ENCODE measurements at places on chromosomes 3 and 15.

DNA sequence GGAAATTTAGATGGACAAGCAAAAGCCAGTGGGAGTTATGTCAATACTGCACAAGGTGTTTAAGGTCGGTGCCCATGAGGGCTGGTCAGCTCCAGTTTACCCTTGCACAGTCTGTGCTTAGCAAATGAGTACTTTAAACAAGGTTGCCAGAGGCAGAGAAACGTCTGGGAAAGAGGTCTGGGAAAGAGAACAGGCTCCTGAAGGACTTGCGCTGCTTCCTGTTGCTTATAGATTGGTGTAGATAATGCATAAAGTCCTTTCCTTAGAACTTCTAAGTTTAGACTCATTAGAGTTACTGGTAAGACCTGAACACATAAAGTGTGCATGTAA lies 162.6 kb upstream of the P2RY1 start:
- no peak for DNase-seq

- DNase-seq, result no peak
Measured at GRCh38 chr3:32246079-32246675, 7.7 kb downstream of the CMTM8 start.

DNA sequence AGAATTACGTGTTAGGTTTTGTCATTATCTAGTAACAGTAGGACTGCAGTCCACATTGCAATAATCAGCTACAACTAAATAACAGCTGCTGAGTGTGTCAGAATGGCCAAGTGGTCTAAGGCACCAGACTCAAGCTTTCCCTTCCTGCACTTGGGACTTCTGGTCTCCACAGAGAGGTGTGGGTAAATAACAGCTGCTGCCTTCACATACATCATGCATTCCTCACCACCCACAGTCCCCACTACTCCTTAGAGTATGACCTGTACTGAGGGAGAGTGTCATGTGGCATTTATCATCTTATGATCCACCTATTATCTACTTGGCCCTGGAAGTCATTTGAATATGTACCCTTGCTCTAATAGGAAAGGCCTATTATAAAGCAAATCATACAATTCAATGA lies 22.2 kb upstream of the ZMAT3 start:
- no peak for DNase-seq

DNA sequence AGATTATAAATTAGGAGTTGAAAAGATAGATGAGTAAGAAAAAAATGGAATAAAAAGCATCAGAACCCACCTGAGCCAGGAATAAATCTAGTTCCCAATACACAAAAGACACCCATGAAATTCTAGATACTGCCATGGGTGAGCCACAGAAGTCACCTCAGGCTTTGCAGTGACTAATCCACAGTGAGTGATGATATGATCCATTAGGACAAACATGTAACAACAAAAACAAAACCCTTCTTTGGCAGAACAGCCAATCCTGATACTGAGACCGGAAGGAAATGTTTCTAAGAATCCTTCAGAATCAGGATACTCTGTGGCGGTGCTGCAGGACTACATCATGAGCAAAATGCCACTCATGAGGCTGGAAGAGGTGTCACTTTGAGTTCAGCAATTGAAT lies 15.0 kb upstream of the MINDY4B start:
- no peak for DNase-seq

- no peak for DNase-seq
Measured at GRCh38 chr3:127097072-127097405, 95.9 kb upstream of the PRR23E start.

DNA sequence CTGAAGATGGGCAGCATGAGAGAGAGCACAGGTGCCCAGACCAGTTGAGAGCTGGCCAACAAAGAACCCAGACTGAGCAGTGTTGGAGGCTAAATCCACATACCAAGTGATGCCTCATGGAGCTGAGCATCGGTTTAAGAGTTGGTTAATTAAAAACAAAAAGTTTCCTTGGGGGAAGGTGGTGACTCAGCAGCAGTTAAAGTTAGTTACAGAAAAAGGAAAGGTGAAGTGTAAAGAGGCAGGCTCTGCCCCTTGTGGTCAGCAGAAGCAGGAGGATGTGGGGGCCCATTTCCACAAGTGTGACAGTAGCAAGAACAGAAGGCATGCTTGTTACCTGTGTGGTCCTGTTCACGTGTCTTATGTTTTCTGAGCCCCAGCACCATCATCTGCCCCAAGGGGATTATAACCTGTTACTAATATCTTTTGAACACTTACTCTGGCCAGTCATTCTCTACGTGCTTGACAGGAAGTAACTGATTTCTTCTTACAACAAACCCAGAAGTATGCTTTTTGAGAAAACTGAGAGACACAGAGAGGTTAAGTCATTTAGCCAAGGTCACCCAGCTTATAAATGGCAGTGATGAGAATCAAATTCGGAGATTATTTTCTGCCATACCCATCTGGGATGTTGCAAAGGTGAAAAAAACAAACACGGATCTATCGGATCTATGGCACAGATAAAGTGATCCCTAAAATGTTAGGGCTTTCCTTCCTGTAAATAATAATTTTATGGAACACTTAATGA lies 91.0 kb downstream of the EPHB1 start:
- DNase-seq, result no peak

DNA sequence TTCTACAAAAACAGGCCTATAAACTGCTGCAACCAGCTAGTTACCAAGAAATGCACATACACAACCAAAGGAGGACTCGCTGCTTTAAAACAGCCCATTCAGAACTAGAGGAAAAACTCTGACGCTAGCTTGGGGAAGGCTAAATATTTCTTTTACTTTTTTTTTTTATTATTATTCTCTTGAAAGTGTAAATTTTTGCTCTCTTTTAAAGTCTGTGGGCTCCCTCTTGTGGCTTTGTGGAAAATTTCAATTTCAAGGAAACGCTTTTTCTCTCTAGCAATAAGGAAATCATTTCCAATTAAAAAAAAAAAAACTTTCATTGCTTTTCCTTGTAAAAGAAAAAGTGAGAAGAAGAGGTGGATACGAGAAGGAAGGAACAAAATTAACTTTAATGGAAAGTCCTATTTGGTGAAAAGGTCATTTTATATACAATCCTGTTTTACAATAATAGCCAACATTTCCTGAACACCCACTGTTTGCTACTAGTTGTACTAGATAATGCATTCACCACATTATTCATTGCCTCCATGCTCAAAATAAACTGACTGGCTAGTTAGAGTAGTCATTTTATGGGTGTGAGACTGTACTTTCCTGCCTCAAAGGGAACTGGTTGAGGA lies 51.2 kb upstream of the SAMMSON start:
- peak; percentile 18 for DNase-seq

DNA sequence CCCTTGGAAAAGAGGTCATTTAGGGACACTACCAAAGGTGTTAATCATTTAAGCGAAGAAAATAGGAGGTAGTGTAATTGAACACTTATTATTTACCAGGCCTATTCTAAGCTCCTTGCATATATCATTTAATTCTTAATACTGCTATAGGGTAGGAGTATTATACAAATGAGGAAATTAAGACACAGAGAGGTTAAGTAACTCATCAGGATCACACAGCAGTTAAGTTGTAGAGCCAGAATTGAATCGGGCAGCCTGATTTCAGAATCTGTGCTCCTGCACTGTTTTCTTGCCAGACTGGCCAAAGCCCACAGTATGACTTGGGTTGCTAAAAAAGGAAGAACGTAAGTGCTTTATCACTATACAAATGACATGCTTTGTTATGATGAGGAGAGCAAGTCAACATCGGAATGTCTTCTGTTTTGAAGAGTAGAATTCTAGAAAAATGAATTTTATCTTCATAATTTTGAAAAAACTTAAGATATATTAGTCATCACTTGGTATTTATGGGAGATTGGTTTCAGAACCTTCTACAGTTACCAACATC lies 31.4 kb downstream of the HPS3 start:
- DNase-seq, result no peak

GRCh38 chr15:44028349-44028748 lies 166.7 kb downstream of the FRMD5 start:
- no peak for DNase-seq

DNA sequence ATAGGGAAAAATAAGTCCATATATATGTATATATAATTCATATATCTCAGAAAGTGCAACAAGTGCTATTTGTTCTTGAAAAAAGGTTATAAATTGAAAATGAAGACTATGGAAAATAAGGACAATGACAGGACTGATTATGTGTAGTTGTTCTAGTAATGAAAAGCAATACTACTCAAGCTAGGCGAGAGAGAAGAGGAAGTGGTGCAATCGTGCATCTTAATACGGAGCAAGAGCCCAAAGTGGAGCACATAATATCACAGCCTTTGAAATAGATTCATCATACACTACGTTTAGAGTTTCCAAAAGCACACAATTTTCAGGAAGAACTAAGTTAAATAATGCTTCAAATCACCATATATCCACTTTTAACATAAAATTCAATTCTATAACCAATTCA lies 87.9 kb downstream of the ULK4 start:
- no peak for DNase-seq

GRCh38 chr3:175003590-175003989 lies 144.5 kb downstream of the NAALADL2 start:
- no peak for DNase-seq

- no peak for DNase-seq
Measured at GRCh38 chr3:32285891-32286290, 47.4 kb downstream of the CMTM8 start.

- no peak for DNase-seq
Measured at GRCh38 chr3:193040836-193041672, 123.4 kb upstream of the MB21D2 start.

DNA sequence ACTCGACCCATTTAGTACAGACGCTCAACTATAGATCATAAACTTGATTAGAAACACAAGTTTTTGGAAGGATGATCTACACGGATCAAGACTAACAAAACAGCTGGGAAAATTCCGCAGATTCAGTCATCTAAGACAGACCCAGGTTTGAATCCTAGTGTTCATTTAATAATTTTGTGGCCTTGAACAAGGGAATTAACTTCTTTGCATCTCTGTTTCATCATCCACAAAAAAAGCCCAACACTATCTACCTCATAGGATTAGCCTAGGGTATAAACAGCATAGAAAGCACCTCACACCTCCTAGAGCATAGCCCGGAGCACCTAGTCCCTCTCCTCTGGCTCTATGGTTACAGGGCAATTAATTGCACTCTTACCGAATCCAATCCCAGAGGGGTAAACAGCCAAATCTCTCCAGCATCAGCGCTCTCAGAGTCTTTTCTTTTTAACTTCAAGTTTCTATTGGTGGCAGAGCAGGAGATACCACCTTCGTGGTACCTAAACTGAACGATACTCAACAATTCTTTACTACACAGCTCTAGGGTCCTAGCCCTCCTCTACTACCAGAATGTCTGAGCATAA lies 3.5 kb downstream of the TBL1XR1 start:
- no peak for DNase-seq

- DNase-seq, result peak; percentile 30
Measured at GRCh38 chr3:30904996-30905395, 10.5 kb upstream of the GADL1 start.

DNA sequence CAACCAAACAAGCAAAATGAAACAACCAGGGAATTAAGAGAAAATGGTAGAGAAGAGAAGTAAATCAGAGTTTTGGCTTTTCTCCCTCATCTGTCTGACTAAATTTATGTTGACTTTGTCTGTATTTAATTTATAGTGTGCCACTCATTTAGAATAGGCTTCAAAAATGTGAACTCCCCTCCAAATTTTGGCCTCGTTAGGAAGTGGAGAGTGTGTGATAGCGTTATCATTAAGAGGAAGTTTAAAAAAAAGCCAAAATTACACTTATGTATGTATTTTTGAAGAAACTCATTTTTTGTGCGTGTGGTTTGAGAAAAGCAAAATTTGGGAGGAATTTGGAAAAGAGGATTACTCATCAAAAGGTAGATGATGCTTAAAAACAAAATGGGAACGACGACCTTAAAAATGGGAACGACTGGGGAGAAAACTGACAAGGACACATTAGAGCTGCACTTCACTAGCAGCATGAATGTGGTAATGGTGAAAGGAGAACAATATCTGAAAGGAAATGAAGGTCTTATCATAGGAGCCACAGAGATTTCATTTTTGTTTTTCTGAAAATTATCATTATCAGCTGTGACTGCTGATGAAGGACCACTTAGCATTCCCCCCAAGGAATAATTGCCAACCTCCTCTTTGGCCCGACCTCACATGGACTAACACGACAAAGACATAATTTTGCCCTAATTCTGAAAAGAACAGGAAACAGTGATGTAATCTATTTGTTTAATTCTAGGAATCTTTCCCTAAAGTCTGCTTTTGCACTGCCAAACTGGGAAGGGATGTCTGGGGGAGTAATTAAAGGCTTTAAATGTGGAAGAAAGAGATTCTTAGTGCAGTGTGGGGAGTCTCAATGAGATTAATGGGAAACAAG lies 163.2 kb upstream of the P2RY1 start:
- DNase-seq, result no peak

DNA sequence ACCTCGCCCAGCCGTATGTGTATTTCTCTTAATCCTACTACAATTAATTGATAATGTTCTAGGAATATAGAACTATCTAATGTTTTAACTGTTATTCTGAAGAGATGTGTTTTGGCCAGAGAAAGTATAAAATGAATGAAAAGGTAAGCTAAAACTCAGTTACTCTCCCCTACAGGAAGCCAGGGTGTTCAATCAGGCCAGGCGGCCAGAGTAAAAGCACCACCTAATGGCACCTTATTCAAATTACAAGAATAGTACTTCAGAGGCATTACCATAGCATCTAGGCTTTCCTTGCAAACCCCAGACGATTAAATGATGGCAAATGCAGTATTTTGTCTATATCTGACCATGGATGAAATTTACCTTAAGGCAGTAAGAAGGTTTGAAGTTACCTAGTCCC lies 10.4 kb downstream of the SLC12A8 start:
- no peak for DNase-seq

DNA sequence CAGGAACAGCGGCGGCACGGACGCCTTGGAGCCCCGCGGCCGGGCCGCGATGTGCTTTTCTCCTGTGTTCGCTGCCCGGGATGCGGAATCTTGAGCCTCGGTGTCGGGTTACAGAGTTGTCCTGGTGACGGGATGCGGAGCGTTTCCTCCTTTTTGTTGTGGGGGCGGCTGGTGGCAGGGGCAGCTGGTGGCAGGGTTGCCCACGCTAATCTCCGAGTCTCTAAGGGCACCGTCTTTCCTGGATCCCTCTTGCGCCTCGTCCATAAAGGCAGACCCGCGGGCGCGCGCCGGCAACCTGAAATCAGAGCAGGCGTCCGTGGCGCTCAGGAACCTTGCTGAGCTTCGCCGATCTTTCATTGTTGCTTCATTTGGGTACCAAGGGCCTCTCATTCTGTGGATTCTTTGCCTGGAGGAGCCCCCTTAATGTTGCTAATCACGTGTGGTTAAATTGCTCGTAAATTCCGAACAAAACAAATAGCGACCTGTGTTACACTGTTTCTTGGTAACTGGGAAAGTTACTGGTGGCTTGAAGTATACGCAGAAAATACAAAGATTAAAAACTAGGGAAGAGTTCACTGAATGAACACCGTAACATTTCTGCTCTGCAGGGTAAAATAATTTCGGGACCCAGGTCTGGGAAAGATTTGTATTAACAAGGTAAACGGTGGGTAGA lies 844 bp upstream of the PFN2 start:
- no peak for DNase-seq

DNA sequence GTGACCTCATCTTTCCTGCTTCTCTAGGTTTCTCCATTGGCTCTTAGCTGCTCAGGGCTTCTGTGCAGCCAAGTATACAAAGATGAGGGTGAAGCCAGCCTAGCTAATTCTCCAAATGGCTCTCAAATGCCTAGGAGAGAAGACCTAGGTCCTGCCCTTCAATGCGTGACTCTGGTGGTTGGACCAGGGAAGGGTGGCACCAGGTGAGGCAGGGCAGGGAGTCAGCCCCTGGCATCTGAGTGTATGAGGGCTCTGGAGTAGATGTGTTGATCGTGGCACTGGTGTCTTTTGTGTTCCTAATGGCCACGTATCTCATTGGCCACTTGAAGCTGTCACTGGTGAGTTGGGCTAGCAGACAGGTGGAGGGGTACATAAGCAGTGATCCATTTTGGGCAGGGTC lies 59.8 kb downstream of the PDIA5 start:
- no peak for DNase-seq

GRCh38 chr3:4232798-4233197 lies 70.4 kb upstream of the SETMAR start:
- no peak for DNase-seq

Data from non-pigmented ciliary epithelial cell (primary cell).